ENCODE measurements at places on chromosomes 13 and 19.

GRCh38 chr19:38554676-38555141 is 63.0 kb downstream of the MAP4K1 start:
- DNase-seq, result no peak

GRCh38 chr19:7748756-7749155 is 1.4 kb upstream of the CD209 start:
- no peak for DNase-seq

GRCh38 chr19:48480558-48481500 is 11.7 kb downstream of the CYTH2 start:
- peak; percentile 77 for DNase-seq

GRCh38 chr13:34776390-34776981 is 165.6 kb upstream of the NBEA start:
- DNase-seq, result no peak

- DNase-seq, result no peak
Measured at GRCh38 chr13:78632996-78633395, 26.0 kb downstream of the OBI1 start.

DNA sequence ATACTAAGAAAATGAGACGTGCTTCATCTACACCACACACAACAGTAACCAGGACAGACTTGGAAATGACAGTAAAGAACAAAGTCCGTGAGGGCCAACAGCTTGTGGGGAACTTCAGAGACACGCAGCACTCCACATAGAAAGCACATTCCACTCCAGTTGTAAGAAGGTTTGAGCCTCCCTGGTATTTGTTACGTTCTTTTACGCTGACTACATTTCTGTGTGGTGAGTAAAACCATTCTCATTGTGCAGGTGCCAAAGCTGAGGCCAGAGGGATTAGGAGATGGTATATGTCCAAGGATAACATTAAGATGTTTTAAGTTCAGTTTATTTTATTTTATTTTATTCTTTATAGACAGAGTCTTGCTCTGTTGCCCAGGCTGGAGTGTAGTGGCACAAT is 1189.9 kb downstream of the UQCRFS1 start:
- no peak for DNase-seq

- DNase-seq, result no peak
Measured at GRCh38 chr19:44792281-44792680, 14.6 kb downstream of the CBLC start.

DNA sequence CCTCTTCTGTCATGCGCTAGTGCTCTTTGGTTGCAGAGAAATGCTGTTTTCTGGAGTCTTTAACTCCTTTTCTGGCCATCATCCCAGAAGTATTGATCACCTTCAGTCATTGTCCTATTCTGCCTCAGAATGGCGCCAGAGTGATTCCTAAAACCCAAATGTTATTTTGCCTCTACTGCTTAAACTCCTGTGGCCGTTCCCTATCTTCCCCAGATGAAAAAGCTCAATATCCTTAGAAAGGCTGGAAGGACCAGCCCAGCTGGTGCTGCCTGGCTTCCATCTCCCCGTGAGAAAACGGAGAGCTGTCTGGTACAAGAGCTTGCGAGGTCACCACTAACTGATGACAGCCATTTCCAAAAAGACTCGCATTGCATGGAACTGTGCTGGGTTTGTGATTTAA is 179.1 kb downstream of the RBM26 start:
- no peak for DNase-seq

- no peak for DNase-seq
Measured at GRCh38 chr19:55432241-55432959, 10.7 kb downstream of the SHISA7 start.

DNA sequence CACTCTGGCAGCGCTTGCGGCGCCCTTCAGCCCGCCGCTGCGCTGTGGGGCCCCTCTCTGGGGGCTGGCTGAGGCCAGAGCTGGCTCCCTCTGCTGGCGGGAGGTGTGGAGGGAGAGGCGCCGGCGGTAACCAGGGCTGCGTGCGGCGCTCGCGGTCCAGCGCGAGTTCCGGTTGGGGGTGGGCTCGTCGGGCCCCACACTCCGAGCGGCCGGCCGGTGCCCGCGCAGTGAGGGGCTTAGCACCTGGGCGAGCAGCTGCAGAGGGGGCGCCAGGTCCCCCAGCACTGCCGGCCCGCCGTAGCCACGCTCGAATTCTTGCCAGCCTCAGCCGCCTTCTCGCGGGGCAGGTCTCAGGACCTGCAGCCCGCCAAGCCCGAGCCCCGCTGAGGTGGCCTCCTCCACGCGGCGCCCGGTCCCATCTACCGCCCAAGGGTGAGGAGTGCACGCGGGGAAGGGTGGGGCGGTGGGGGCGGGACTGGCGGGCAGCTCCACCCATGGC is 879.0 kb upstream of the SLITRK5 start:
- DNase-seq, result no peak

- no peak for DNase-seq
Measured at GRCh38 chr13:113298043-113298945, 1.3 kb downstream of the LAMP1 start.

GRCh38 chr19:10258080-10258710 is 6.2 kb downstream of the MRPL4 start:
- no peak for DNase-seq

- peak; percentile 75 for DNase-seq
Measured at GRCh38 chr13:50126263-50126992, 111.2 kb downstream of the KCNRG start.

GRCh38 chr19:7933828-7934725 is 8.1 kb upstream of the CTXN1 start:
- no peak for DNase-seq

DNA sequence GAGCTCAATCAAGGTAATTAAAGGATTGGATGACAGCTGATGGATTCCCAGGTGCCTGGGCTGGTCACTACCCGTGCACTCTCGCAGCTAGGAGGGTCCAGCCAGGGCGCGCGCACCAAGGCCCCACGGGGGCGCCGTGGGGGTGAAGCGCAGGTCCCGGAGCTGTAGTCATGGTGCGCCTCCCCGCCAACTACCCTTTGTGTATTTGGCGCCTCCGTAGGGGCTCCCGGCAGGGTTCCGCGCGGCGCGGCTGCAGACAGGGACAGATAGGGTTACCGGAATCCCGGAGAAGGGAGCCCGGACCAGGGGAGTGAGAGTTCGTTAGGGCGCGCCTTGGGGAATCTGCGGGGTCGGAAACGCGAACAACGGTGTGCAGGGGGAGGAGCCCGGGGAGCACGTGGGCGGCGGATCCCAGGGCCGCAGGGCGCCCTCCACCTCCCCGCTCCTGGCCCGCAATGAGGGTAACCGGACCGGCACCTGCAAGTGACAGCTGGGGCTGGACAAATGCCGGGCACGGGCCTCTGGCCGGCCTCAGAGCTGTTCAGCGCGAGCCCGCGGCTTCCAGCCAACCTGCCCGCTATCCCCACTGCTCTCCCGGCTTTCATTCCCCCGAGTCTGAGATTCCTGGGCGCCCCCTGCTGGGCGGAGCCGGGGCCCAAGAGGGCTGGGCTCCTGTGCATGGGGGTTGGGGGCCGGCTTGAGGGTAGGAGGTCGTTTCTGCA is 3.4 kb upstream of the PRAM1 start:
- peak; percentile 59 for DNase-seq

- no peak for DNase-seq
Measured at GRCh38 chr13:89267734-89268133, 1596.6 kb downstream of the SLITRK5 start.

DNA sequence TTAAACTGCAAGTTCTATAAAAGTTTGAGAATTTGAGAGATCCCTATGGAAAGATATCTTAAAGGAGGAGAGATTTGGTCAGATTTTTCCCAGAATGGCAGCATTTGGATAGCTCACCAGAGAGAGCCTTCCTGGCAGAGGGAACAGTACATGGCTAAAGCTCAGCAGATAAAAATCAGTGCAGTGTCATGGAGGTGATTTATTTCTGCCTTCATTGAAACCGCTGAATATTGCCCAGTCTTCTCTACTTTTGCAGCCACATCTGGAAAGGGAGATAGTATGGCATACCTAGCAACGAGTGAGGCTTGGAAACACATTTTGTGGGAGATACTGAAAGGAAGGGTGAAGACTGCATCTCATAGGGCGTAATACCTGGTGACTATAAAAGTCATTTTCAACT is 155.2 kb downstream of the RFC3 start:
- no peak for DNase-seq

DNA sequence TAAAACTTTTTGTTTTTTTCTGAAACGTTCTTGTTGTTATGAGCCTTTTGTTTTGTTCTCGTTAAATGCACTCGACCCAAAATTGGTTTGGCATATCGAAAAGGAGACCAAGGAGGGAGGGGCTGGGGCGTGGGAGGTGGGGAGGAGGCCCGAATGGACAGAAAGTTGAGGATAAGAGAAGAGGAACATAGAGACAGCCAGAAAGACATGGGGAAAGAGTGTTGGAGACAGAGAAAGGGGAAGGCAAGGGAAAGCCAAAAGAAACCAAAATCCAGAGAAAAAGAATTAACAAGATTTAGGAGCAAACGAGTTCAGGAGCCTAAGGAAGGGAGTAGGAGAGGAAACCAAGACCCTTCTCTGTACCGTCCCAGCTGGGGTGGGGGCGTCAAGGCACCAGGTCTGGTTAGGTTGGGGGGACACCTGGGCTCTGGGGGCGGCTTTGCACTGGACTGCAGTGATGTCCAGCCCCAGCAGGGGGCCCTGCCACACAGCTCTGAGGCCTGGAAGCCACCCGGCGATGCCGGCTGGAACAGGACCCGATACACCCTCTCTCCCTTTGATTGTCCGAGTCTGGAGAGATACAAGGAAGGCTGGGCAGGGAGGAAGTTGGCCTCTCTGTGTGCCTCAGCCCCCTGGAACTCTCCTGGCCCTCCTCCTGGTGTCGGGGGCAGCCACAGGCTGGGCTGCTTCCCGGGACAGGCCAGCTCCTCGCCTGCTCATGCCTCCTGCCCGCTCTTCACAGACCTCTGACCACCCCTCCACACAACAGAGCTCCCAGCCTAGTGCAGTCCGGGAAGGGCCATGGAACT is 11.6 kb upstream of the ASF1B start:
- peak; percentile 50 for DNase-seq

Data from CD4-positive, alpha-beta T cell (primary cell).